ENCODE measurements at places on chromosomes 7 and 10. TPM values are rescaled to one million over a fixed set of nuclear protein-coding genes. Genes with fewer than 3 reads are reported as not detected.

CACNB2 gene
- not detected for total RNA-seq

TFPI2 gene
- total RNA-seq: not detected

IFT22 gene
- 1.5 TPM for total RNA-seq

ZNF804B gene
- total RNA-seq: not detected

PRSS2 gene
- not detected for total RNA-seq

ITIH2 gene
- total RNA-seq: not detected

MLXIPL gene
- 0.42 TPM for total RNA-seq

FAM25G gene
- total RNA-seq: not detected

ENTPD1 gene
- 30.1 TPM for total RNA-seq

LRIT1 gene
- total RNA-seq: not detected

OPN1SW gene
- total RNA-seq: not detected

SRI gene
- 40.0 TPM for total RNA-seq

AHCYL2 gene
- 6.5 TPM for total RNA-seq

C10orf67 gene
- 0.31 TPM for total RNA-seq

MSS51 gene
- 0.73 TPM for total RNA-seq

SPDYE5 gene
- total RNA-seq: not detected
